ENCODE measurements at places on chromosomes 4 and X. TPM values are rescaled to one million over a fixed set of nuclear protein-coding genes. Genes with fewer than 3 reads are reported as not detected.
A peak's percentile ranks its signal among the peaks of the same experiment; 100 is the strongest.

GRCh38 chr4:153153339-153153871 lies 50.8 kb upstream of the TRIM2 start:
- DNase-seq, result peak; percentile 82

XAGE1A gene
- not detected for total RNA-seq

GRCh38 chr4:112552668-112553067 lies 36.7 kb upstream of the NEUROG2 start:
- no peak for DNase-seq

DNA sequence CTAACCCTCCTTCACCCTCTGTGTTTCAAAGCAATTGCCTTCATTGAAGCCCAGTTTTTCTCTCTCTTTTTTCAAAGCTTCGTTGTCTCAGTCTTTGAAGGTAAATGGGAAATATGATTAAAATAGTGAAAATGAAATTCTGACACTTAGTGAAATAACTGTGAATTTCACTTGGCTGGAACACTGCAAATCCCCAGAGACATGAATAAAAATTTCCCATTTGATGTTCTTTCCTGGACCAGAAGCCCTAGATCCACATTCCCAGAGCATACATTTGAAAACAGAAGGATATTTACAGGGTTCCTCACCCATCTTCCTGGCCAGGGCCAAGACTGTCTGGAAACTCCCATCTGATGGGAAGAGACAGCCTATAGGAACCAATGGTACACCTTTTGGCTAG lies 45.0 kb downstream of the SLC2A9 start:
- DNase-seq, result no peak

GRCh38 chr4:7772711-7773385 lies 166.8 kb downstream of the AFAP1 start:
- no peak for DNase-seq

- DNase-seq, result no peak
Measured at GRCh38 chr4:123405267-123405865, 8.8 kb downstream of the SPRY1 start.

HS3ST1 gene
- 0.94 TPM for total RNA-seq

NRK gene
- total RNA-seq, result 15.0 TPM

GRCh38 chr4:1209821-1210220 lies 37.4 kb upstream of the SPON2 start:
- peak; percentile 3 for DNase-seq
